ENCODE measurements at places on chromosomes 6 and 20.

- DNase-seq: peak; percentile 71
Measured at GRCh38 chr6:127518710-127519468, at the start of gene MTCL3. Gene MTCL3, minus strand, starts transcription at chr6:127519335.

GRCh38 chr6:89385156-89385667 is 26.9 kb downstream of the RRAGD start:
- peak; percentile 18 for DNase-seq

DNA sequence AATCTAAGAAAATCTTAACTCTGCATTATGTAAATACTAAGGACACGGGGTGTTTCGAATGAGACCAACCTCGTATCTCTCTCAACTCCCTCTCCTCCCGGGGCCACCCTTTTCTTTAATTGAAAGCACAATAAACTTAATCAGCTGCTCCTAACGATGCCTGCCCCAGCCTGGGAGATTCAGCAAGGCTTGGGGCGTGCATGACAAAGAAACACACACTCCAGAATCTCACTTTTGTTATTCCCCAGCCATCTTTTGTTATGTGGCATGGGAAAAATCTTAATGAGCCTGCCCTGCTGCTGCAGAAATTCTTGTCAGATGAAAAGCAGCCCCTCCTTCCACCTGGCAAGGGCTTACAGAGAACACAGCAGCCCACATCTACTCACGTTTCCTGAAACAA is 117.4 kb downstream of the TTLL2 start:
- no peak for DNase-seq

DNA sequence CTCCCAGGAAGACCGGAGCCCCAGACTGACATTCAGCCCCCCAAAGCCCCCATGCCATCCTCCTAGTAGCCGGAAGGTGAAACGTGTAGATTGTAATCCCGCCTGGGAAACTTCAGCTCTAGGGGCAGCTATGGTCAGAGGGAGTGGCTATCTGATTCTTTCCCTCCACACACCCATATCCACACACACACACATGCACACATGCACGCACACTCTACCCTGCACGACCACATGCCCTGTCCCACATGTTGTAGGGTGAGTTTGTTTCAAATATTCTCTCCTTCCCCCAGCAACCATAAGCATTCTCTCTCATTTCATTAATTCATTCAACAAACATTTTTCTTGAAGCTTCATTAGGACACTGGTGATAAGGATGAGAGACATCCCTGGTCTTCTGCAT is 42.2 kb downstream of the MAFB start:
- no peak for DNase-seq

DNA sequence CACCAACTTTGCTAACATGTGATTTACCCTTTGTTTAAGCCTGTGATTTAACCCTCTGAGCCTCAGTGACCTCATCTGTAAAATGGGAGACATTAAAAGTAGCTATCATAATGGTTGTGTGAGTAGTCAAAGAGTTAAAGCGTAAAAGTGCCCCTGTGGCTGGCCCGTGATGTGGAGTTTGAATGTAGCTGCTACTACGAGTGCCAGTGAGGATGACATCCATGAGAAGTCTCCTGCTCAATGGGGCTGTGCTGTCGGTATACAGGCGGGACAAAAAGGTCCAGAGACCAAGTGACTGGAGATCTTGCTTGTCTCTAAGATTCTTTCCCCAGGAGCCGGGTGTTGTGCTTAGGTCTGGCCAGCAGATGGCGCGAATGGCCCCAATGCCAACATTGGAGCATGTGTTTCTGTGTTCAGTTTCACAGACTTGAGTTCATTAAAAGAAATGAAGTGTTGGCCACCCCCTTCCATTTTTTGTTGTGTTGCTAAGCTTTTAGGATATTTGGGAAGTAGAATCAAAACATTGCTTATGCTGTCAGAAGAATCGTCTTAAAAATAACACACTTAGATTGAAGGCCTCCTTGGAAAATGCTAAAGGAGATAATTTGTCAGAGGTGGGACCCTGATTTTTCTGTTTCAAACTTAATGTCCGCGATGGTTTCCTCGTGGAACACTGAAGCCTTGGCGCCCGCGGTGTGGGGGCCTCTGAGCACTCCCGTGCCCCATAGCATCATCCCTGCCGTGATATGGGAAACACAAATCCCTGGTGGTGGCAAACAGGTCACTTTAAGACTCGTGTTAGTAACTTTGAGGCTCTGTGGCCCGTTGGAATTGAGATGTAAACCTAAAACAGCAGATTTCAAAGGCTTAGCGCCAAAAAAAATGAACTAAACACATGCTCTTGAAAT is 9.3 kb upstream of the RBM38 start:
- DNase-seq: peak; percentile 85

DNA sequence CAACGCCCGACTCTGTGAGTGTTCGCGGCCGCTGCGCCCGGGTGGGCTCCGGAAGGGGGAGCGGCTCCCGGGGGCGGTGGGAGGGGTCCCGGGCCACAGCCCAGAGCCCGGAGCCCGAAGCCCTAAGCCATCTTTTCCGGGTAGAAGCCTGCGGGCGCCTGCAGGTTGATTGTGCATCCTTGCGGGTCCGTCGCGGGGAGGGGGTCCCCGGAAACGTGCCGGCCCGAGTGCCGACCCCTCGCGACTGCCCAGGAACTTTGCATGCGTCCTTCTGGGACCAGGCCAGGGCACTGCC is 413 bp downstream of the PTPRA start:
- DNase-seq: peak; percentile 48

DNA sequence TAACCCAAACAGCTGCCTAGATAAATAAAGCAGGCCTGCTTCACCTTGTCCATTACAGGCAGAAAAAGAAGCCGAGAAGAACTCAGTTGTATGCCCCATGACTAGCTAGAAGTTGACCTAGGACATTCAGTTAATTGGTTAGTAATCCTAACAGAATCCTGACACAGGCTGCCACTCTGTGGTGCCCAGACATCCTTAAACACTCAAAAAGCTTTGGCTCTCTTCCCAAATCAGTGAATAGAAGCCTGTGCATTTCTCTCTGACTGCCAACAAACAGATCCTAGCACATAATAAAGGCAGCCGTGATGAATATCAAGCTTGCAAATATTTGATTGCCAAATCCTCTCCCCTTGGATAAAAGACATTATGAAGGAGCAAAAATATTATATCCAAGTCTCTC is 519.1 kb upstream of the EYS start:
- no peak for DNase-seq

GRCh38 chr20:6765469-6766058 is 1.9 kb upstream of the BMP2 start:
- DNase-seq: peak; percentile 5

- no peak for DNase-seq
Measured at GRCh38 chr20:63317601-63318291, 24.8 kb downstream of the COL20A1 start.

- no peak for DNase-seq
Measured at GRCh38 chr6:36978421-36979346, 7.3 kb downstream of the MTCH1 start.

DNA sequence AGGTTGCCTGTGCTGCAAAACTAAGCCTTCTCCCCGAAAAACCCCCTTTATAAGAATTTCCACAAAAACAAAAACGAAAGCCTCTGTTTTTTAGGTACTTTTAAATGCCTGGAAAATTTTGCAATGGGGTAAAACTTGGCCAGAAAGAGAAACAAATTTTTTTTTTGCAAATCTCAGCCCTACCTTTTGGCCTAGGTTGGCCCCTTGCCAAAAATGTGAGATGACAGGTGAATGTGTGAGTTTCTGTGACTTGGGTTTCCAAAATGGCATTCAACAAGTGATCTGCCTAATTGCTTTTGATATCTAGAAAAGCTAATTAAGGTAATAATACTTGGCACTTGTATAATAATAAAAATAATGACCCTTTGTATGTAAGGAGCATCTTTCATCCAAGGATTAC is 48.4 kb downstream of the MAFB start:
- no peak for DNase-seq

GRCh38 chr6:41200296-41200900 is 551 bp downstream of the TREML2 start:
- DNase-seq: peak; percentile 77

DNA sequence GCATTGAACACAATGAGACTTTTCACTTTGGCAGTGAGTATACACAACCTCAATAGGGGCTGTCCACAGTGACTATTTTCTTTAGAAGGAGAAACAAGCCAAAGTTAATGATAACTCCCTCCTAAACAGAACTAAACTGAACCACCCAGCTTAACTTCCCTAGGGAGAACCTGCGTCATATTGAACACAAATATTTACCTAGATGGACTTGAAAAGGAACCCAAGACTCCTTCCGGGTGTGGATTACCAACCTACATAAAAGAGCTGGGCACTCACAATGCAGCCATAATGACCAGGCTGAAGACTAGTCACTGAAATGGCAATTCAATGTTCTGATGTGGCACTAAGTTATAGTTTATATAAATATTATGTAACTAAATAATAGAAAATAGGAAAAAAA is 160.6 kb downstream of the IBTK start:
- no peak for DNase-seq

DNA sequence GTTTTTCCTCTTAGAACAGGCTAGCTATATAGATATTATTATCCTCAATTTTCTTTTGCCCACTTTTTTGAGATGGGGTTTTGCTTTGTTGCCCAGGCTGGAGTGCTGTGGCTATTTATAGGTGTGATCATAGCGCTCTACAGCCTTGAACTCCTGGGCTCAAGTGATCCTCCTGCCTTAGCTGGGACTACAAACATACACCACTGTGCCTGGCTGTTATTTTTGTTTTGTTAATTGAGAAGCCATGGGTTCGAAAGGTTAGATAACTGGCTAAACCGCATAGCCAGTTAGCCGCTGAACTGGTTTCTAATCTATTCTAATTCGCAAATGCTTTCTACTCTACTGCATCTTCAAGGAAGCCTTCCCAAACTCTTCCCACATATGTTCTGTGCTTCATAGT is 425.8 kb downstream of the CDKAL1 start:
- DNase-seq: no peak

GRCh38 chr20:58224974-58225373 is 3.5 kb downstream of the ANKRD60 start:
- no peak for DNase-seq

DNA sequence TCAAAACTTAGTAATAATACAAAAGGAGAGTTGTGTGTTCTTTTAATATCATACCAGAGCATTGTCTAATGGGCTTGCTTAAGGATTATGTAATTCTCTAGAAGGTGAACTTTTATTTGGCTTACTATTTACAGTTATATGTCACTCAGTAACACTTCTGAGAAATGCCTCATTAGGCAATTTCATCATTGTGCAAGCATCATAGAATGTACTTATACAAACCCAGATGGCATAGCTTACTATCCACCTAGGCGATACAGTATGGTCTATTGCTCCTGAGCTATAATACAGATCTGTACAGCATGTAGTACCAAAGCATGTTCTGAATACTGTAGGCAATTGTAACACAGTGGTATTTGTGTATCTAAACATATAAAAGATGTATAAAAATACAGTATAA is 340.1 kb downstream of the PHF3 start:
- DNase-seq: no peak

DNA sequence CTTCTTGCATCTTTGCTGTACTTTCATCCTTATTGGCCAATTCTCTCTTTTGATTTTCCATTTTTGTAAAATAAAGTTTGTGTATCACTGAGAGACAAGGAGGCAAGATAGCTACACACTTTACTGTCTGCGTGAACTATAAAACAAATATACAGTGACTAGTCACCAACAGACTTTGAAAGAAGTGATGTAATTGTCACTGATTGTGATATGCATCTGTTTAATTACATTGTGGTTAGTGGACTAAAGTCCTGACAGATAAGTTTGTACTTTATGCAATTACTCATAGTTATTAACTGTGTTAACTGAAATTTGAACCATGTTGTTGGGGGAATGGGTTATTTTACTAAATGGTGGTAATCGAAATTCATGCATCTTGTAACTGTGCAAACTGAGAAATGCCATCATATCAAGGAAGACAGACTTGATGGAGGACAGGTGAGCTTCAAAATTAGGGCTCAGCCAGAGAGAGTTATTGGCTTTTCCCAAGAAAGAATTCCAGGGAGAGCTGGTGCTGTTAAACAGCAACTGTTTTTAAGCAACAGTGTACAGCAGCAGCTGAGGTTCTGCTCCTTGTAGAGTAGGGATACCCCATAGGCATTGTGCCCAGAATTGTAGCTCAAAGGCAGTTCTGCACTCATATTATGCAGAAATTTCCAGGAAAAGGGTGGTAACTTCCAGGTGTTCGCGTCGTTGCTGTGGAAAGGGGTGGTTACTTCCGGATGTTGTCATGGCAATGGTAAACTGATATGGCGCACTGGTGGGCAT is 62.9 kb downstream of the EFHC1 start:
- DNase-seq: no peak

GRCh38 chr6:150072201-150072600 is 3.3 kb upstream of the ULBP3 start:
- DNase-seq: peak; percentile 53

DNA sequence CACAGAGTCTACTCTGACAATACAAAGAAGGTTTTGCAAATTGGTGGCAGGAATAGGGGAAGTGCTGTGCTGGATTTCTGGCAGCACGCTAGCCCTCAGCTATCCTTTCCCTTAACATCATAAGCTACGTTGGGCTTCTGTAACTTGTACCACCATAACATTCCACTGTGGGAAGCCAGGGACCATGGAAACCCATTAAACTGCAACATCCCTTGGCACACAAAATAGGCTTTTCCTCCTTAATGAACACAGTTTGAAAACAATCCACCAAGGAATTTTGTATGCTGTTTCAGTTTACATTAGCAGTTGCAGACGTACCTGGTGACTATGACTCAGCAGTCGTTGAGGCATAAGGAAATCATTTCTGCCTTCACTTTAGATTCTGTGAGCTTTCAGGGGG is 203.9 kb upstream of the RAB32 start:
- DNase-seq: no peak

GRCh38 chr6:4962905-4963304 is 40.9 kb downstream of the RPP40 start:
- no peak for DNase-seq

- DNase-seq: no peak
Measured at GRCh38 chr6:7418238-7418905, 28.8 kb downstream of the RIOK1 start.

DNA sequence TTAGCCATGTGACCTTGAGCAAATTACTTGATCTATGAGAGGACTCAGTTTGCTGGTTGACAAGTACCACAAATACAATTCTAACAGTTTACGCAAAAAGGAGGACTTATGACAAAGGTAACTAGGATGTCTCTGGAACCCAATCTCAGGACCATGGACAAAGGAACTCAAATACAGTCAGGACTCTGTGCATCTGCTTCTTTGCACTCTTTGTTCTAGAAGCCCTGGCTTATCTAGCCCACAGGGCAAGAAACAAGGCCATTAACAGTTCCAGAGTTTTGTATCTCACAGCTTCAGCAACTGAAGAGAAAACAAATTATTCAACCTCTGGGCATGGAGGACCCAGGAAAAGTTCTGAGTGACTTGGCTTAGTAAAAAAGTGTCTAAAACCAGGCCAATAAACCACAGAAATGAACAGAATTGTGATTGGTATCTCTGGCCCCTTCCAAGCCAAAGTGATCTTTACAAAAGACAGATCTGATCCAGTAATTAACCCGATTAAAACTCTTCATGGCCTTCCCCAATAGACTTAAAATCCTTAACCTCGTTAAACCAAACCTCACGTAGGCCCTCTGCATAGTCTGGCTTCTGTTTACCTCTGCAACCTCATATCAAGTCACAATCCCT is 5.9 kb downstream of the WASF1 start:
- no peak for DNase-seq

All from activated CD4-positive, alpha-beta T cell treated with anti-CD3 and anti-CD28 coated beads, Interleukin-2, Interleukin-4, amounts not matched to agents 100 ng/mL and 50 ng/mL, durations not matched to agents 16 hours and 8 hours (primary cell).